AG10803 (cell line): ENCODE measurements at places on chromosomes 2 and 18.

GRCh38 chr2:240601061-240601830, 14.7 kb downstream of the CAPN10 start:
- no peak for DNase-seq

DNA sequence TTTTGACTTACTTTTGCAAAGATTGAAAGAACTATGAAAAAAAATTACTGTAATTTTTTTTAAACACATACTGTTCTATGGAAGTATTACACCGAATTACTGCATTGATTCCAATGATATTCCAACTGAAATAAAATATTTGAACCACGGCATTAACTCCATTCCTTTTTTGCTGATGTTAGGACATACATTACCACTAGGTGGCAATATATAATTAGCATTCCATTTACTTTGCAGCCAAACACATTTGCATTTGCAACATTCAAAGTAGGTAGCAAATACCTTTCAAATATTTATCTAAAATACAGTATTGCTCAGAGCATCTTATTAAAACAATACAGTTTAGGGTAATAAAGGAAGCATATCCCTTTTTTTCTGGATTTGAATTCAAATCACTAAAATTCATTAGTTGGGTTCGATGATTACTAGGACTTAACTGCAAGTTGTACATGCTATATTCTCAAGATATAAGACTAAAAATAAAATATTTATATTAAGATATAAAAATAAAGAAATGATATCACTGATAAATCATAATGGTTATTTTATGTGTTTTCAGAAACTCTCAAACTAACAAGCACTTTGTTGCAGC, 31.3 kb downstream of the LANCL1 start:
- peak; percentile 35 for DNase-seq

DNA sequence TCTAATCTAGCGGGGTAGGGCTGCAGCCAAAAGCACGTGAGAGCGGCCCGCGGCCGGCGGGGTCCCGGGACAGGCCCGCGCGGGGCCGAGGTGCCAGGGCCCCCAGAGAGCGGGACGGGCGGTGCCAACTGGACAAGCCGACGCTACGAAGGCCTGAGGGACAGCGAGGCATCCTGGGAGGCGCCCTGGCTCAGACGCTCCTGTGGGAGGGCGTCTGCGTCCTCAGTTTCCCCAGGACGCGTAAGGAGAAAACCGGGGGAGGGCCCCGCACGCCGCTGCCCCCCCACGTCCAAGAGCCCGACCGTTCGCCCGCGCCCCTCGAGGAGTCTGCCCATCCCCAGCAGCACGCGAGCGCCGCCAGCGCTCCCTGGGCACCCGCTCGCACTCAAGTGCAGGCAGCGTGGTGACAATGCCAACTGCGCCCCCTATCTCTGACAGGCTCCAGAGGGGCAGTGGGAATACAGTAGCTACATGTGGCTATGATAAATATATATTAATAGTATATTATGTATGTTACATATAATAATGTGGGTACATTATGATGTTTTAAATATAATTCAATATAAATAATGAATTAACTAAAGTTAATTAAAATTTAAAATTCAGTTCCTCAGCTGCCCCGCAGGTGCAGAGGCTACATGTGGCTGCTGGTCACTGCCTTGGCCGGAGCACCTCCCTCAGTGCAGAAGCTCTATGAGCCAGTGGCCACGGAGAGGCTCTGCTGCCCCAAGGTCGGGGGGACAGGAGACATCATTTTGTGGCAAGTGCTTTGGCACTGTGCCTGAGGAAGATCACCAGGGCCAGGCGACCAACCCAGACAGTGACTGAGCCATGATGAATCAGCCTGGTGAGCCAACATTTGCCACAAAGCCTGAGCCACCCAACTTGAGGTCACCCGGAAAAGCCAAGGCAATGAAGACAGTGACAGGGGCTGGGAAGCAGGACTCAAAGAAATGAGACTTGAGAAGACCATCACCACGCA, 5.5 kb upstream of the SFT2D3 start:
- DNase-seq = peak; percentile 53

DNA sequence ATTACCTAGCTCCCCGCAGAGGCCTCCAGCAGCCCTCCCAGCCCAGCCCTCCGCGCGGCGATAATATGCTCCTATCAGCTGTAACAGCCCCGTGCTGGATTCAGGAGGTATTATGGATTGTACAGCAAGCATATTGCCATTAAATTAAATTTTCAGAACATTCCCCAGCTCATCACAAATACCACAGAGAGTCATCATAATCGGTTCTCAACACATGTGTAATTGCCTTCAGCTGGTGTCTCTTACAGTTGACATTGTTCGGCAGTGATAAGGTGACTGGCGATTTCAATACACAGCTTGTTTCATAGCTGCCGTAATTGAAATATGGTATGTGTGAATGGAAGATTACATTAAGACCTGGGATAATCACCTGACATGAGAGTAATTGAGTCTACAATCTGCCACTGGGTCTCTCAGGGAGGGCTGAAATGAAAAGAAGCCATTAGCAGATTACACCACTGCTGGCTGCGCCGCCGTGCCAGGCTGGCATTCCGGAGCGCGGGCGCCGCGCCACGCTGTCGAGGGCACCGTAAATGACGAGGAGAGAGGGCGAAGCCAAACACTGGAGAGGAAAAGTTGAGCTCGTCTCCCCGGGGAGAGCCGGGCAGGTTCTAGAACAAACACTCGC, 549.4 kb upstream of the SALL3 start:
- no peak for DNase-seq

GRCh38 chr2:8315531-8316165, 366.2 kb upstream of the ID2 start:
- peak; percentile 45 for DNase-seq

DNA sequence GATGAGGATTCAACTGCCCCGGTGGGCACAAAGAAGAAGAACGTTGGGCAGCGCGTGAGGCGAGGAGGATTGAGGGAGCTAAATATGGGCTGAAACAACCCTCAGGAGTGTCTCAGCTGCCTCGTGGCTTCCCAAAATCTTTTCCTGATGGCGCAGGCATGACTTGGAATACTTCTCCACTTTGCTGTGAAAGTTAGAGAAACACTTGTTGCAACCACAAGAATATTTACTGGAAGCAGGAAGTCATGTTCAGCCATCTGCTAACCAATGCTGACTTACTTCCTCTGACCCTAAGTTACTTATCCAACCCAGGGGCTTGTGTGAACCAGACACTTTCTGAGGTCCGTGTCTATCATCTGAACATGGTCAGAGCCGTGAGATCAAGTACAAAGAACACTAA, 148.8 kb downstream of the ARL4C start:
- DNase-seq = peak; percentile 80

GRCh38 chr2:28163627-28164279, 228.9 kb upstream of the FOSL2 start:
- DNase-seq = peak; percentile 33

GRCh38 chr2:144521686-144522085, 1.8 kb upstream of the ZEB2 start:
- DNase-seq = no peak

- peak; percentile 36 for DNase-seq
These were observed 23.4 kb downstream of the ACSL3 start for GRCh38 chr2:222884114-222884771.

GRCh38 chr2:162749456-162749855, 89.1 kb downstream of the KCNH7 start:
- no peak for DNase-seq

DNA sequence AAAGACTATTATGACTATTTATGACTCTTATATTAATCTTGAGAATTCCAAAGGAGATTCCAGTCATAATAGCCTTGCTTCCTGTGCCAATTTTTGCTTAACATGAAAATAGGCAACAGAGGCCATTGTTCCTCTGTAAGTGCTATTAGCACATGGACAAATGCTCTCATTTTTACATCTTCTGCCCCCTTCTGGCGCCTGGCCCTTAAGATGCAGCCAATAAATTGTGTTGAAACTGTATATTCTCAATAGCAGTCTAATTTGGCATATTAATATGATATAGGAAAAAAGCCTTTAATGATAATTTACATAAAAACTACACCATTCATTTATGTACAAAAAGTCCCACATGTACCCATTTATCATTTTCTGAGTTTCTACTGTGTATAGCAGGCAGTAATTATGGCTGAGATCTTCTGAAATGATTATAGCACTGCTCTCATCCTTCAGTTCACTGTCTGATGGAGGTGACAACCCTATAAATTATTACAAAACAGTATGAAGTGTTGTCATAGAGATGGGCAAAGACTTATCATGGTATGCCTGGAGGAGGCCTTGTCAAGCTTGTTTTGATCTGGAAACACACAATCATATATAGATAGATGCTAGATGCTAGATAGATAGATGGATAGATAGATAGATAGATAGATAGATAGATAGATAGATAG, 613.3 kb downstream of the TSN start:
- peak; percentile 8 for DNase-seq

DNA sequence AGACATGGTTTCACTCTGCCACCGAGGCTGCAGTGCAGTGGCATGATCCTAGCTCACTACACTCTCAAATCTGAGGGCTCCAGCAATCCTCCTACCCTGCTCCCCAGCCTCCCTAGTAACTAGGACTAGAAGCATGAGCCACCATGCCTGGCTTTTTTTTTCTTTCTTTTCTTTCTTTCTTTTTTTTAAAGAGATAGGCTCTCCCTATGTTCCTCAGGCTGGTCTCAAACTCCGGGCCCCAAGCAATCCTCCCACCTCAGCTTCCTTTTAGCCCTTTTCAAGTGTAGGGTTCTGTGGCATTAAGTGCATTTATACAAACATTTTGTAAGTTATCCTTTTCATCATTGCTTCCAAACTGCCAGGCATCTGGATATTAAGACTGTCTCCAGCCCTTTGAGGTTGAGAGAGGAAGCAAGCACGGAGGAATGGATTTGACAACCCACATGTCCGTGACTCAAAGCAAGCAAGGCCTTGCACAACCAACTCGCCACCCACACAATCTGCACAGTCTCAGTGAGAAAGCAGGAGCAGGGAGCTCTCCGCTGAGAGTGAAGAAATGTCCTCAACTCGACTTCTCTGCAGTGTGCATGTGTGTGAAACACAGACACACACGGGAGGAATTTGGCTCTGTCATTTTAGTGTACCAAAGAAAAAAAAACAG, 65.6 kb downstream of the ATP8B1 start:
- peak; percentile 99 for DNase-seq

DNA sequence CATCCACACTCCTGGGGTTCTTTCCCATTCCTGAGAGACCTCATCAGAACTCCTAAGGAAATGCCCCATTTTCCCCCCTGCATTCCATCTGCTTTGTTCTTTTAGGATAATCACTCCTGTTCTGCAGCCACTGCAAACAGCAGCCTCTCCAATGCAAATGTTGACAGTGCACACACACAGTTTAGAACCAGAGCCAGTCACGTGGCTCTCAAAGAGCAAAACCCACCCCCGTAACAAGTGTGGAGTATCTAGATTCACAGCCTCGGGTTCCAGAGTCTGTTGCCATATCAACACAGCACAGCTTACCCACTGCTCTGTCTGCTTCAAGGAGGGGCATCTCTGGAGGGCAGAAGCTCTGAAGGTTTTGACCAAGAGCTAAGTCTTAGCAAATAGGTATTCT, 180.0 kb downstream of the NAPG start:
- DNase-seq = no peak

- peak; percentile 52 for DNase-seq
These were observed 41.2 kb downstream of the COL3A1 start for GRCh38 chr2:189015359-189015758.

DNA sequence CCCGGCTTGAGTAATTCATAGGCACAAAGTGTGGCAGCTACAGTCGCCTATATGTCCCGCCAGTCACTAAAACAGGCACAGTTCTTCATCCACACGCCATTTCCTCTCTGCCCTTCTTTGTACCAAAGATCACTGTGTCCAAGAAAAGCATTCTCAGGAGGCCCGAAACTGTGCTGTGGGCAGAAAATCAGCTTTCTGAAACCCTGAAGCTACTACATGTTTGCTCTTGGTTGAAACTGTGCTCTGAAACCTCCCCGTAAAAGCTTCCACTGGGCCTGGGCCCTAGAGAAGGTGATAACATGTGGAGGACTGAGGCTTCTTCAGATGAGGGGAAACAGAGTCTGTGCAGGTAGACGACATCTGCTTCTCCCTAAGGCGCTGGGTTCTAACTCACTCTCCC, 75.6 kb upstream of the ID2 start:
- no peak for DNase-seq

- DNase-seq = no peak
These were observed 133.7 kb downstream of the GALNT3 start for GRCh38 chr2:165660361-165660760.

GRCh38 chr18:12774982-12775381, 72.1 kb downstream of the PSMG2 start:
- DNase-seq = no peak

DNA sequence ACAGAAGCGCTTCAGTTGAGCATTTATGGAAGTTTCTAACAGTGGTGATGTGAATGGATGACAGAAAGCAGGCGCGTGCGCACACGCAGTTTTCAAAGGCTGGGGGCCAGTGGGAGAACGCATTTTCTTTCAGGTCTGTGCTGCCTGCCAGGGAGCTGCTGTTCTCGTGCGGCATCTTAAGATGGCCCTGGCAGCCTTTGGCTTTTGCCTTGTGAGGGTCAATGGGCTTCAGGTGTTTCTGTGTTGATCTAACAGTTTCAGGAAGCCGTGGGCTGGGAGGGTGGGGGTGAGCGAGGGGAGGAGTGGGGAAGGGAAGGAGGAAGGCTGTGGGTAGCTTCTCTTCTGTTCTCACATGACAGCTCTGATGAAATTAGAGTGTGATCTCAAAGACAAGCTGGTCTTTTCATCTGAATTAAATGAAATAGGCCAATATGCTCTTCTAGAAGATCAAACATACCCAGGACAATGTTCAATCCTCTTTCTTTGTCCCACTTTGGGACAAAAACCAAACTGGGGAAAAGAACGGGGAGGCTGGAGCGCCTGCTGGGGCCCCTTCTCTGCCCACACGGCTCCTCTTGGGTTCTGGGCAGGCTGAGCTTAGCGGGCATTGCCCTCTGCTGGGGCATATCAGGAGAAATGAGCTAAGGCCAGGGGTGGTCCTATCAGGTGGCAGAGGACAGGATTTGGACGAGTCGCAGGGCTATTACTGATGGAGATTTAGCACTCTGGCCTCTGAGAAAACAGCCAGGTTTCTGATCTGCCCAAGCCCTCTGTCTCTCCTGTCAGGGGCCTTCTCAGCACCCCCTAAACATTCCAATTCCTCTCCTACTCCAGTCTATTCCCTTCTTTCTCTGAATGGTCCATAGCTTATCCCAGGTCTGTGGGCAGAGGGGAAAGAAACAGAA, 126.2 kb upstream of the LGALSL start:
- peak; percentile 4 for DNase-seq

- no peak for DNase-seq
These were observed 606.5 kb downstream of the CPS1 start for GRCh38 chr2:211162911-211163310.

GRCh38 chr2:38653715-38654527, 12.0 kb upstream of the GALM start:
- DNase-seq = no peak

- peak; percentile 75 for DNase-seq
These were observed 18.6 kb upstream of the MRPL19 start for GRCh38 chr2:75627902-75628504.

- DNase-seq = no peak
These were observed 156.7 kb downstream of the TPO start for GRCh38 chr2:1569879-1570450.

DNA sequence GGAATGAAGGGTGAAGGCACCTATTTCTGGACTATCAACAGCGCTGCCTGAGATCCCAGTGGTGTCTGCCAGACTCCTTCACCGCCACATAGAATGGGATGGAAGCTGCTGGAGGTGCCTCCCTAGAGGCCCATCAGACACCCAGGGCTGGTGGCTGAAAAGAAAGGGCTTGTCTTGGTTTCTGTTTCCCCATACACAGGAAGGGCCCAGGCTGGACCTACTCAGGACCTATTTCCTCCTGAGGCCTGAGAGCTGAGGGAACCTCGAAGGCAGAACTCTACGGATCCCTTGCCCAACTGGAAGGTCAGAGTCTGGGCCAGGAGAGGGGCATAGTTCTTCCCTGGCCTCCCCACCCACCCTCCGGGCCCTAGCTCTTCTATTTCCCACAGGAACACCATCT, 2.9 kb upstream of the CLEC4F start:
- DNase-seq = no peak
